ENCODE measurements at places on chromosomes 6 and 20. TPM values are rescaled to one million over a fixed set of nuclear protein-coding genes. Genes with fewer than 3 reads are reported as not detected.

GJA1 gene
- total RNA-seq = 123 TPM

HLA-DOA gene
- not detected for total RNA-seq

MYB gene
- total RNA-seq = 0.24 TPM

CUL9 gene
- total RNA-seq = 29.9 TPM

All from tracheal epithelial cell (primary cell).